Activated CD8-positive, alpha-beta T cell treated with anti-CD3 and anti-CD28 coated beads for 36 hours (primary cell): ENCODE measurements at places on chromosomes 4 and X. TPM values are rescaled to one million over a fixed set of nuclear protein-coding genes. Genes with fewer than 3 reads are reported as not detected.
A peak's percentile ranks its signal among the peaks of the same experiment; 100 is the strongest.

GRCh38 chr4:42473071-42473684 is 75.9 kb downstream of the SHISA3 start:
- no peak for DNase-seq

DNA sequence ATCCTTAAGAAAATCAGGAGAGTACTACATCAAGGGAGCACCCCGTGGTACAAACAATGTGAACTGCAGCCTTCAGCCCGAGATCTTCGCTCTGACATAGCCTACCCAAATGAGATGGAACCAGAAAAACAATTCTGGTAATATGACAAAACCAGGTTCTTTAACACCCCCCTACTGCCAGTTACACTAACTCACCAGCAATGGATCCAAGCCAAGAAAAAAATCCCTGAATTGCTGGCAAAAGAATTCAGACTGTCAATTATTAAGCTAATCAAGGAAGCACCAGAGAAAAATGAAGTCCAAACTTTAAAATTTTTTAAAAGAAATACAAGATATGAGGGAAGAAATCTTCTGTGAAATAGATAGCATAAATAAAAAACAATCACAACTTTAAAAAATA is 101.7 kb upstream of the KLF8 start:
- no peak for DNase-seq

DNA sequence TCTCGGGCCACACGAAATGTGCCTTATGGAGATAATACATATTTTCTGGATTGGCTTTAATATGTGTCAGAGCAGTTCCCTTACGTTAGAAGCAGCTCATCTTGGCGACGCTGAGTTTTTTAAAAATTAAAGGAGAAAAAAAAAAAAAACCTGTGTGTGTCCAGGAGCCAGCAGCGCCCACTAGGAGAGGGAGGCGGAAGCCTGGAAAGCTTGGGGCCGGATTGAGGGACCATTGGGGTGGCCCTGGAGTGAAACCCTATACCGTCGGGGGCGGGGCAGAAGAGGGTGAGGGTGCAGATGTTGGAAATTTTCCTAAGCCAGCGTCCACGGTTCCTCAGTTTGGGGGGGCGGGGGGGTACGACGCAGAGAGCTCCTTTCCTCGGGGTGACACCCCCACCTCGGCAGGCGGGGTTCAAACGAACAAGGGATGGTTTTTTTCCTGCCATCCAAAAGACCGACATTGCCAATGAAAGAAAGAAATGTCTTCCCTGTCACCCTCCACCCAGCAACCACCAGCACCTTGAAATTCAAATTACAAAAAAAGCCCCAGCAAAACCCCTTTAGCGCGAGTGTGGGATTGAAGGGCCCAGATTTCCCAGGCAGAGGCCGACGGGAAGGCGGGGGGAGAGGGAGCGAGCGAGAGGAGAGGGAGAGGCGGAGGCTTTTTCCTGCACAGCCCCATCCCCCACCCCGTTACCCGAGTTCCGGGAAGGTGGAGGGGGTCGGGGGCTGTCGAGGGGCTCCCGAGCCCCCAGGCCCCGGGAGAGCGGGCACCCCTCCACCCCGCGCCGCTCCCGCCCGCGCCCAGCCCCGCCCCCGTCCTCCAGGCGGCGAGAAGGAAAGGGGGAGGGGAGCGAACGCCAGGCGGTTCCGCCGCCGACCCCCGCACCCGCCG is 859 bp downstream of the SMARCA1 start:
- DNase-seq: peak; percentile 2

RAB9B gene
- 0.45 TPM for total RNA-seq

DDIT4L gene
- total RNA-seq: 0.95 TPM

GRCh38 chr4:10416441-10416840 is 40.8 kb downstream of the ZNF518B start:
- peak; percentile 70 for DNase-seq

MAGEA10 gene
- not detected for total RNA-seq

- peak; percentile 30 for DNase-seq
These were observed 1.0 kb upstream of the ACSL1 start for GRCh38 chr4:184826691-184827270.

- DNase-seq: no peak
These were observed 103.4 kb upstream of the PJA1 start for GRCh38 chrX:69268611-69269010.

PLXNB3 gene
- total RNA-seq: 7.7 TPM

- DNase-seq: peak; percentile 8
These were observed 167.3 kb downstream of the SLIT2 start for GRCh38 chr4:20418861-20419451.

DNA sequence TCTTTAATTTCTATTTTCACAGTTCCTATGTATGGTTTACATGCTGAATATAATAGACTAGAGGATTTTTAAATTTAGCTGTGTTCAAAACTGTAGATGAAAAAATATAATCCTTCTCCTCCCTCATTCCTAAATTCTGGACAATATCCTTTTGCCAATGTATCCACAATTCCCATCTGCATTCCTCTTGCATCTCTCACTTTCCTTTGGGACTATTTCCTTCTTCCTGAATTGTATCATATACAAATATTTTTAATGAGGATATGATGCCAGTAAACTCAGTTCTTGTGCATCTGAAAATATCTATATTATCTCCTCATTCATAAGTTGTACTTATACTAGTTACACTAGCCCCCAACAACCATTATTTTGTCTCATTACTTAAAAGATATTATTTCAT is 46.7 kb downstream of the DDX60L start:
- DNase-seq: no peak

DNA sequence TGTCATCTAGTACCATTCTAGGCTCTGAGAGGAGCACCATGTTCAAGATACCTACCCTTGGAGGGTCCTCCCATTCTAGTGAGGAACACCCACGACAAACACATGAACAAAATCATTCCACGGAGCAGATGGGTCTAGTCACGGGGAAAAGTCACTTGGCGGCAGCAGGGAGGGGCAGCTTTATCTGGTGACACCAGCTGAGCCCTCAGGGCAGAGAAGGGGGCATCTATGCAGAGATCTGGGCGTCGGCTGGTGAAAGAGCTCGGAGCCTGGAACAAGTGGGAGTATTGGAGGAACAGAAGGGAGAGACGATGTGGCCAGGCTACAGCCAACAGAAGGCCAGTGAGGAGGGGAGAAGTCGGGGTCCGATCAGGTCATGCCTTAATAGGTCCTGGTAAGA is 11.9 kb upstream of the PDHA1 start:
- DNase-seq: no peak

DNA sequence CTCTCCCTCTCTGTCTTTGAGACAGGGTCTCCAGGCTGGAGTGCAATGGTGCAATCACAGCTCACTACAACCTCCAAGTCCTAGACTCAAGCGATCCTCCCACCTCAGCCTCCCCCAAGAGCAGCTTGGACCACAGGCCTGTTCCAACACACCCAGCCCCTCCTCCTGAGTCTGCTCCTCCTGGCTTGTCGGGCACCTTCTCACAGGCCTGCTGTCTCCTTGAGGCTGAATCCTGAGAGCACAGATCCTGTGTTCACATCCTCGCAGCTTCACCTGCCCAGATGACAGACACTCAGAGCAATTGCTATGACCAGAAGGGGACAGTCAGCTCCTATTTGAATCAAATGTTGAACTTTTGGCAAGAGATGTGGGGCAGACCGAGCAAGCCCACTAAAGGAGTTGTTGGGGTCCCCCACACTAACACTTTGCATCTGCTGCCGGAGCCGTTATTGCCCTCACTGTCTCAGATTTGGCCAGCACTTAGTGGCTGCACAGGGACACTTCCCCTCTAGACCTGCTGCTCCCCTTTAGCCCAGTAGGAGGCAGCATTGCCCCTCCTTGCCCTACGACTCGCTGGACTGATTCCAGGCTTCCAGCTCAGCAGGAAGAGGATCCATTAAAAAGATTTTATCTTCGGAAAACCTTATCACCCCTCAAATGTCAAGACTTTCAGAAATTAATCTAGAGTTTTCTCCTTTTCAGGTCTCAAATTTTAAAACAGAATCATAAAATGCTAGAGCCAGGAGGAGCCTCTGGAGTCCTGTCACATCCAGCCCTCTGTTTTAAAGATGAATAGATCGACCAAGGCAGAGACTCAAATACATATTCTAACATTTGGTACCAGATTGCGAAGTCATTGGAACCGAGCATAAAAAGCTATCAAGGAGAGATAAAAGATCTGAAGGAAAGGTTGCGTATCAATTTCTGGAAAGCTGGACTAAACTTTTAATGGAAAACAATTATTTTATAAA is 113.7 kb downstream of the USP46 start:
- DNase-seq: peak; percentile 62

VSIG1 gene
- total RNA-seq: 1.2 TPM

ARAF gene
- 60.9 TPM for total RNA-seq

DNA sequence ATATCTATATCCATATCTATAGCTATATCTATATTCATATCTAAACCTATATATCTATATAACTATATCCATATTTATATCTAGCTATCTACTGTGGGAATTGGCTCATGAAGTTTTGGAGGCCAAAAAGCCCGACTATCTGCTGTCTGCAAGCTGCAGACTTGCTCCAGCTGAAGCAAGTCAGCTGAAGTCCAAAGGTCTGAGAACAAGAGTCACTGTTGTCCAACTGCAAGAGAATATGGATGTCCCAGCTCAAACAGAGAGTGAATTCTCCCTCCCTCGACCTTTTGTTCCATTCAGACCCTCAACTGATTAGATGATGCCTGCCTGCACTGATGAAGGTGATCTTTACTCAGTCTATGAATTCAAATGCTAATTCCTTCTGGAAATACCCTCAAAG is 63.3 kb upstream of the VCX start:
- DNase-seq: no peak

GYPA gene
- not detected for total RNA-seq

DNA sequence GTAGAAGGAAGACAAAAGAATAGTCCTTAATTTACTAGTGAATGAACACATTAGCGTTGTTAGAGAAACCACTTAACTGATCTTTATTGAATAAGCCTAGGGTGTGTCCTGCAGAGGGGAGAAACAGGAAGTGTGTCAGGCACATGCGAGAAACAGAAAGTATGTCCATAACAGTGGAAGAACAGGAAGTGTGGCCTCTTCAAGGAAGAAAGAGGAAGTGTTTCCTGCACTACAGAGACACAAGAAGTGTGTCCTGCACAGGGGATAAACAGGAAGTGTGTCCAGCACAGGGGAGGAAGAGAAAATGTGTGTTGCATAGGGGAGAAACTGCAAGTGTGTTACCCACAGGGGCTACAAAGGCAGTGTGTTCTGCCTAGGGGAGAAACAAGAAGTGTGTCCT is 539.6 kb upstream of the PRKX start:
- no peak for DNase-seq

DKK2 gene
- not detected for total RNA-seq

GAGE12H gene
- not detected for total RNA-seq

DNA sequence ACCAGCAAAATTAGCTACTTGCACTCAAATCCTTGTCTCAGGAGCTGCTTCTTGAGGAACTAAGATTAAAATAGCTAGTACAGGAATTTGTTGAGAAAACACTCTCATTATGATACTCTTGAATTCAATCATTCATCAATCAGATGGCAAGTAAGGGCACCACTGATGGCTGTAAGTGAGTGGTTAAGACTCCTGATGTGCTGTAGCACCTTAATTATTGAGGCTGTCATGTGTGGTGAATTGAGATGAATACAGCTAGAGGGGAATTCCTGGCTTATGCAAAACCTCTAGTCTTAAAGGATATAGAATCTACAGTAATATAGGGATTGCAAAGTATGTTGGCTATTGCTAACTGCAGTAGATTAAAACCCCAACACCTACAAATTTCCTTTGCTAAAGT is 509.1 kb downstream of the IQCM start:
- no peak for DNase-seq

LPAR4 gene
- total RNA-seq: not detected

HSFX3 gene
- total RNA-seq: not detected

- DNase-seq: no peak
These were observed 105.8 kb upstream of the MAGEB18 start for GRCh38 chrX:26032111-26032912.
